Thymus (tissue), 14 donors: ENCODE measurements at places on chromosomes 7 and 10.

GRCh38 chr7:22688084-22688483, 38.9 kb upstream of the IL6 start:
- no peak for DNase-seq

GRCh38 chr10:15780353-15781135, 60.8 kb upstream of the ITGA8 start:
- DNase-seq, result no peak

- DNase-seq, result no peak
Observed at GRCh38 chr10:108782411-108782810, 1140.9 kb downstream of the XPNPEP1 start.

GRCh38 chr10:78458983-78459638, 425.4 kb downstream of the RPS24 start:
- DNase-seq, result no peak

- DNase-seq, result no peak
Observed at GRCh38 chr10:44045020-44045419, 339.9 kb downstream of the CXCL12 start.

GRCh38 chr7:79176859-79177477, 276.5 kb downstream of the MAGI2 start:
- no peak for DNase-seq
